ENCODE measurements at places on chromosomes 2 and 18.

DNA sequence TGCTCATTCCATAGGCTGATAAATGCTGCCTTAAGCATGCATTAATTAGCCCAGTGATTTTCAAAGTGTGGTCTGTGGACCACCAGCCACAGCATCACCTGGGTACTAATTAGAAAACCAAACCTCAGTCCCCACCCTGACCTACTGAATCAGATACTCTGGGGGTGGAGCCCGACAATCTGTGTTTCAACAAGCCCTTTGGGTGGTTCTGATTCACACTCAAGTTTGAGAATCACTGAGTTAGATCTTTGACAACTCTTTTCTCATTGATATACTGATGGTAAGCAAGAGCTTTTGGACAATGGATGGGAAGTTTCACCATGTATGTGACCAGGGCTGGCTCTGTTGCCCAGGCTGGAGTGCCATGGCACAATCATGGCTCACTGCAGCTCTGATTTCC is 95.9 kb downstream of the ZCCHC2 start:
- no peak for DNase-seq

GRCh38 chr2:134717286-134718022 is 1.3 kb downstream of the TMEM163 start:
- no peak for DNase-seq

GRCh38 chr18:21798126-21798525 is 57.5 kb downstream of the MIB1 start:
- no peak for DNase-seq

- no peak for DNase-seq
These were observed 229.3 kb upstream of the AGAP1 start for GRCh38 chr2:235264512-235264911.

DNA sequence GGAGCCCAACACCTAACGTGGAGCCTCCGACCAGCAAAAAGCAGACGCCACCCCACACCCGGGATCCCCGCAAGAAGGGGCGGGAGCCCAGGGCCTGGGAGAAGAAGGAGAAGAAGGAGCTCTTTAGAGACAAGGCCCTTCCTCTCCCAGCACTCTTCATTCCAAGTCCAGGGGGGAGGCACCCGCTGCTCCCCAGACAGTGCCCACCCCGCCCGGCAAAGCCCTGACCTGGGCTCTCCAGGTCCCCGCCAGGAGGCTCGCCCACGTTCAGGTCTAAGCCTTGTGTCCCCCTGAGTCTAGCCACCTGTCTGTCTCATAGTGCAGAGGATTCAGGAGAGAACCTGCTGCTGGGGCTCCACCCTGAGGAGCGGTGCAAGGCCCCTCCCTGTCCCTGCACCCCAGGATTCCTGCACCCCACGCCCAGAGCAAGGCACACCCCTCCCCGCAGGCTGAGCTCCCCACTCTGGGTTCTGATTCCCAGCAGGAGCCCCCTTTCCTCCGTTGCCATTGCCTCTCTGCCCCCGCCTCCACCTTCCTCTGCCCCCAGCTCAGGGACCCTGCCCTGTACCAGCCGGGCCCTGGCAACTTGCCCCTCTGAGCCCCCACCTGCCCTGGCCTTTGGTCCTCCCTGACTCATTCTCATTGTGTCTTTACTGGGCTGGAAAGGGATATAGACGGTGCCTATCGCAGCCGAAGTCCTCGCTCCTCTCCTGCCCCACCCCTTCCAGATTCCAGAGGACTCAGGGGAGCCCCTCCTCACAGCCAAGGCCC is 33.5 kb upstream of the GPC1 start:
- peak; percentile 15 for DNase-seq

DNA sequence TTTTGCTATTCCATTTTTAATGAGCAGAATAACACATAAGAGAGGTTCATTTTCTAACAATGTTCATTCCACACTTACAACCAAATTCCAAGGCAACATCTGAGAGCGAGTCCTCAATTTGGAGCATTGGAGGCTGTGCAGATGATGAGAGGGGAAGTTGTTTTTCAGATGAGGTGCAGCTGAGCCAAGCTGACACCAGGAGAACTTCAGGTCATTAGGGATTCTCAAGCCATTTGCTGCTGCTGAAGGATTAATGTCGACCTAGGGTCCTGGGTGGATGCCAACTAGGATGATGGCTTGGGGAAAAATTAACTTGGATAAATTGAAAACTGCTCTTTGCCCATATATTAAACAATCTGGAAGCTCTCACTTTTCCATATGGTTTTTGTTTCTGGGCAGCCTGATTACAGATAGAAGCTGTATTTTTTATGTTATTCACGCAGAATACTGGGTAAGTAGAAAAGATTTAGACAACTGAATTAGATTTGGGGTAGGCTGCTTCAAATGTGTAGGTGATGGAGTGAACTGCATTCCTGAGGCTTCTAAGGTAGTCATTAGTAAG is 206.4 kb upstream of the SLC39A10 start:
- DNase-seq, result no peak

DNA sequence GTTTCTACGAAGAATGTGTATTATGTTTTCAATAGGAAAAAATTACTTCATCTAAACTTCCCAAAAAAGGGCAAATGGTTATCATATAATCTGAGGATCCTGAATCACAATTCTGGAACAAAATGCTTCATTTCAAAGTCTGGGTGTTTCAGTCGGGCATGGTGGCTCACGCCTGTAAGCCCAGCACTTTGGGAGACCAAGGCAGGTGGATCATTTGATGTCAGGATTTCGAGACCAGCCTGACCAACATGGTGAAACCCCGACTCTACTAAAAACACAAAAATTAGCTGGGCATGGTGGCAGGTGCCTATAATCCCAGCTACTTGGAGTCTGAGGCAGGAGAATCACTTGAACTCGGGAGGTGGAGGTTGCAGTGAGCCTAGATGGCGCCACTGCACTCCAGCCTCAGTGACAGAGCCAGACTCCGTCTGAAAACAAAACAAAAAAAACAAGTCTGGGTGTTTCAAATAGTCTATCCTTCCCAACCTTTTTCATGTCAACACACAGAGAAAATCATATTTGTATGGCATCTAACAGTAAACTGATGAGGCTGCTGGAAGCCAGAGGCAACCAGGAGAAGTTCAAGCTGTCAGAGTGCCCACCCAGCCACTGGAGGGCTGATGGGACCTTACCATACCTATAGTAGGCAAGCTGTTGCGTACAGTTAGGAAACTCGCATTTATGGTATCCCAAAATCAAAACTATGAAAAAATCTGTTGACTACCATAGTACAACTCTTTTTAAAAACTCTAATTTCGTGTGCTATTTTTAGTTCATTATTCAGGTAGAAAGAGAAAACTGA is 14.6 kb downstream of the NBAS start:
- DNase-seq, result no peak

DNA sequence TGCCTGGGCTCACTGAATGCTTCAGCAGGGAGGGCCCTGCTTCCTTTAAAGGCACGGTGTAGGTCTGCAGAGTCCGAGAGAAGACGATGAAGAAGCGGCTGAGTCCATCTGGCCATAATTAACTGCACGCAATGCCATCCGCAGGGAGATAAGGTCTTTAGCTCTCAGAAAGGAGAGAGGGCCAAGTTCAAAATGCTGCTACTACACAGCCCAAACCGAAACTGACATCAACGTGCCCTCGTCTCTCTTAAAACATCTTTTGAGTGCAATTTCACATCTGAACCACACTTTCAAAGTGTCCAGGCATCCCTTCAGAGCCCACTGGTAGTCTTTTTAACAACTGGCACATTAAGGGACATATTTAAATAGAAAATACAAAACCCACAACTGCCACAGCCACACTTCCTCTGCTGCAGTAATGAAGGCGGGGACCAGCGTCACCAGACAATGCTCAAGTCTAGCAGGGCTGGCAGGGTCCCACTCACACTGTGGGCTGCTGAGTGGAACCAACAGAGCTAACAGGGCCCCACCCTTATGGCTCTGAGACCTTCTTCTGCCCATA is 35.8 kb downstream of the ST3GAL5 start:
- DNase-seq, result peak; percentile 44

DNA sequence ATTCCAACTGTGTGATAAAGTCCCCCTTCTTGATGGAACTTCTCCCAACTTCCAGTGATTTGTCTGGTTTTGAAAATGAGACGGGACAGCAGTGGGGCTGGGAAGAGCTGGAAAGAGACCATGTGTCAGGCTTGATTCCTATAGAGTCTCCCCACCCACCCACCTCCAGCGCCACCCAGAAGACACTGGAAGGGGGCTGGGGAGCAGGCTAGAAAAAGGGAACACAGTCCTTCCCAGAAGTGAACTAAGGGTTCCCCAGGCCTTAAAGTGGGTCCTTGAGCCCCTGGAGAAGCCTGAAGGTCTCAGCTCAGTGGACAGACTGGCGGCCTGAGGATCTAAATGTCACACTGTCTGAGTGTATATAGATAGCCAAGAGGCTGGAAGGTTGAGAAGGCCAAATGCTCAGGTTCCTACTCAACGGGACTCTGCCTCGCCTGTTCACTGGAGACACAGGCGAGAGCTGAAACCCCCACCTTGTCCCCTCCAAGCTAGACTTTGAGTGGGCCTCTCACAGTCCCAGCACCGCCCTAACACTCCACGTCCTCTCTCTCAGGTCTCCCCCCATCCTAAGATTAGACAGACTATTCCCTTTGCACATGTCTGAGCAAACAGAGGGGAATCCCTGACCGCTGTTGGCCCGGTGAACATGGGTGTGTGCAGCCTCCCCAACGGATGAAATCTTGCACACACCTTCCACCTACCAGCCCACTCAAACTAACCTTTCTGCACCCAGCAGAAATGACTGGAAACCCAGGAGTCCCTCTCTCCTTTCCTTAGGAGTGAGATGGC is 1.6 kb downstream of the PKDCC start:
- DNase-seq, result no peak

GRCh38 chr18:72161691-72162090 is 382.5 kb downstream of the CBLN2 start:
- no peak for DNase-seq

DNA sequence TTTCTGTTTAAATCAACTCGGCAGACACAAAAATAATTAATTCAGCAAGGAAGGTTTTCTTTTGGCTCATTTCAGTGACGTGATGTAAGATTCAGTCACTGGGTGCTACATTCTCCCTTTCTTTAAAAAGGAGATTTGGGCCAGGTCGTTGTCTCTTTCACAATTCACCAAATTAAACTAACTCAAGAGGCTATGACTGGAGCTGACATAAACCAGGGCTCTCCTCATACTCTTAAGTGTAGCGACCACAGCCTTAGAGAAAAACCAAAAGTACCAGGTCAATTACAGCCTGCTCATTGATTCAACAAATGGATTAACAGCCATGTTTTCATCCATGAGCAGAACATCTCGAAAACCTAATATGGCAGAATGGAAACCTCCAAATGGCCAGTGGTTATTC is 85.7 kb downstream of the PAX3 start:
- DNase-seq, result no peak

DNA sequence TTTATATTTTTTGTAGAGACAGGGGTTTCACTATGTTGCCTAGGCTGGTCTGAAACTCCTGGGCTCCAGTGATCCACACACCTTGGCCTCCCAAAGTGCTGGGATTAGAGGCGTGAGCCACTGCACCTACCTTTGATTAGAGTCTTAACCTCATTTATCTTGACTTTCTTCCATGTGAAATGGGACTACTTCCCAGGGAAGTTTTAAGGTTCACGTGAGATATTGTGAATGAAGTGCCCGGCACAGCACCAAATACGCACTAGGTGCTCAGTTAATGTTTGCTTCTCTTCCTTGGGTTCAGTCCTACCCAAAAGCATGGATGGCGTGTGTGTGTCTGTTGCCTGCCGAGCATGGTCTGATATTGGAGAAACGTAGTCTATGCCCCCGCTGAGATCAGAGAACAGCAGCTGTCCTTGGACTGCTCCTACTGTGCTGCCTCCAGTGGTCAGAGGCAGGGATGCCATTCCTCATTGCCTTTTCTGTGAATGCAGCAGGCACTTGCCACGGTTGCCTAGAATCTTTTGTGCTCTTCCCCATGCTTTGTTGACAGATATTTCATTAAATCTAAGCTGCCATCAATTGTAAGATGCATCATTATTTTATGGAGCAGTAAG is 12.3 kb upstream of the TFCP2L1 start:
- DNase-seq, result no peak

- peak; percentile 90 for DNase-seq
These were observed 81.4 kb upstream of the PKDCC start for GRCh38 chr2:41966431-41966893.

DNA sequence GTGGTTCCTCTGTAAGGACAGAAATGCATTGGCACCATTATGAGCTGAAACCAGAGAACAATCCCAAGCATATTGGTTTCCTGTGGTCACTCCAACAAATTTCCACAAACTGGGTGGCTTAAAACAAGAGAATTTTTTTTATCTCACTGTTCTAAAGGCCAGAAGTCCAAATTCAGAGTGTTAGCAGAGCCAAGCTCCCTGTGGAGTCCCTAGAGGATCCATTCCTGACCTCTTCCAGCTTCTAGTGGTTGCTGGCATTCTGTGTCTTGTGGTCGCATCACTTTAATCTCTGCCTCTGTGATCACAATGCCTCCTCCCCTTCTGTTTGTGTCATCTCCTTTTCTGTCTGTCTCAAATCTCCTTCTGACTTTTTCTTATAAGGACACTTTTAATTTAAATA is 380.3 kb downstream of the NYAP2 start:
- DNase-seq, result no peak
